Activated CD4-positive, alpha-beta memory T cell treated with anti-CD3 and anti-CD28 coated beads for 36 hours (primary cell): ENCODE measurements at places on chromosomes 7 and 10.

DNA sequence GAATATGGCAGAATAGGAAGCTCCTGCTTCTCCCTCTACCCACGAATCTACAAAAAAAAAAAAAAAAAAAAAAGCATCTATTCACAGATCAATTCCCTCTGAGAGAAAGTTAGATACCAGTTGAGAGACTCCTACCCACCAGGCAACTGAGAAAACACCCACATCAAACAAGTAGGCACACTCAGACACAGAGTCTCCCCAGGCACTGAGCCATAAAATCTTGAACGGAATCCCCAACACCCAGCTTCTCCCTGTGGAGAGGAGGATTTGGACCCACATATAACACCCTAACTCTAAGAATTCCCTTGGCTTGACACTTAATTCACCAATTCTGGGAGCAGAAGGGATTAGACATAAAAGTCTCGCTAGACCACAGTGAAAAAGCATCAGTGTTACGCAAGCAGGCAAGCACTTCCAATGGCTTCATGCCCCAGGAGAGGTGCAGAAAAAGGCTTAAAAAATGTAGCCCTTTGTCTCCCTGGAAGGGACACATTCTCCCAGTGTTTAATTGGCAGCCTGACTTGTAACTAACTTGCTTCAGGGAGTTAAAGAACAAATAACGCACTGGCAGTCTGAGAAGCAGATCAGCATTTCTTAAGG is 192.2 kb downstream of the ELAPOR2 start:
- H3K27ac ChIP-seq: no peak overlapping the region
- no peaks in the 10 kb centered on the region for H3K4me1 ChIP-seq
- peaks cover 4% of the 10 kb centered on the region for H3K36me3 ChIP-seq
- no peak for DNase-seq
- no peak overlapping the region for H3K4me3 ChIP-seq

DNA sequence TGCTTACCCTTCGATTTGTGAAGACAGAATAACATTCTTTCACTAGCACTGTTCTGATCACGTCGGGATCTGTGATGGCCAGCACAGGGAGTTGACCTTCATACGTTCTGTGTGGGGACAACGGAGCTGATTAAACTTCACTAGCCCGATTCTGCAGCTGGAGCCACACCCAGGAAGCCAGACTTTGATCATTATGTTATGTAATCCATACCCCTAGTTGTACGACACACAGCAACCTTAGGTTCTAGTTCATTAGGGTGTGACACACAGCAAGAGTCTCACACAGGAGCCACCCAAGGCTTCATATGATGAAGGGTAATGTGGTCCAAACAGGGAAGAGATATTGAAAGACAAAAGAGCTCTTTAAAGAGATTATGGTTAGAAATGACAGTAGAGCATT is 7.2 kb downstream of the CYP3A5 start:
- H3K27me3 ChIP-seq: no peaks in the 10 kb centered on the region
- H3K4me3 ChIP-seq: no peak overlapping the region
- H3K27ac ChIP-seq: no peak overlapping the region
- peaks cover 18% of the 10 kb centered on the region for H3K4me1 ChIP-seq
- peaks cover 5% of the 10 kb centered on the region for H3K36me3 ChIP-seq

- H3K4me3 ChIP-seq: no peak within 1 kb of the TSS
- peaks cover 44% of the 10 kb centered on the region for H3K36me3 ChIP-seq
- DNase-seq: no peak
- H3K27me3 ChIP-seq: no peaks in the 10 kb centered on the region
- H3K27ac ChIP-seq: no peak within 1 kb of the TSS
Observed at GRCh38 chr10:122845783-122846332, at the start of gene CUZD1. Gene CUZD1 (minus strand): TSS chr10:122845857. CDS start chr10:122845843, 14 bp downstream.

- H3K36me3 ChIP-seq: no peaks in the 10 kb centered on the region
- no peak overlapping the region for H3K27ac ChIP-seq
- no peak overlapping the region for H3K4me3 ChIP-seq
- no peak for DNase-seq
Observed at GRCh38 chr10:11138314-11139033, 120.8 kb downstream of the CELF2 start.

GRCh38 chr10:100483876-100484666 is 21.3 kb downstream of the WNT8B start:
- H3K36me3 ChIP-seq: peaks cover 15% of the 10 kb centered on the region
- DNase-seq: no peak
- H3K4me1 ChIP-seq: peaks cover 12% of the 10 kb centered on the region
- no peak overlapping the region for H3K4me3 ChIP-seq

GRCh38 chr7:158809596-158809995 is 19.7 kb downstream of the ESYT2 start:
- H3K27ac ChIP-seq: peak overlapping the region; percentile 83
- peaks cover 40% of the 10 kb centered on the region for H3K36me3 ChIP-seq
- DNase-seq: peak; percentile 54
- H3K4me3 ChIP-seq: peak overlapping the region; percentile 28

- H3K27ac ChIP-seq: peak overlapping the region; percentile 87
- peak overlapping the region; percentile 35 for H3K4me3 ChIP-seq
- no peaks in the 10 kb centered on the region for H3K27me3 ChIP-seq
Observed at GRCh38 chr10:124728071-124728829, 15.9 kb downstream of the FAM53B start.

- H3K27me3 ChIP-seq: no peaks in the 10 kb centered on the region
- H3K36me3 ChIP-seq: no peaks in the 10 kb centered on the region
- peak; percentile 1 for DNase-seq
Observed at GRCh38 chr10:110431659-110432058, 66.0 kb upstream of the DUSP5 start.

DNA sequence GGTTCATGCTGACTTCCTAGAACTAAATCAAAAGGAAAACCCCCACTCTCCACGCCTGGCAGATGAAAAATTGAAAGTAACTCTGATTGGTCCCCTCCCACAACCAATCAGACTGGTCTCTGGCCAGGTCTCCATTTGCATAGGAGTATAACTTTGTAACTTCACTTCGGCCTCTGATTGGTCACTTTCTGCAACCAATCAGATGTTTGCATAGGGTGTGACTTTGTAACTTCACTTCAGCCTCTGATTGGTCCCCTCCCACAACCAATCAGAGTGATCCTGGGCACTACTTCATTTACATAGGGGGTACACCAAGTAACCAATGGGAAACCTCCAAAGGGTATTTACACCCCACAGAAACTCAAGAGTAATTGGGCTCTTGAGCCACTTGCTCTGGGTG is 306.6 kb upstream of the PFKP start:
- no peak overlapping the region for H3K27ac ChIP-seq
- peaks cover 9% of the 10 kb centered on the region for H3K27me3 ChIP-seq
- no peak overlapping the region for H3K4me3 ChIP-seq
- no peak for DNase-seq
- no peaks in the 10 kb centered on the region for H3K36me3 ChIP-seq

GRCh38 chr7:130899071-130899560 is 165.1 kb upstream of the KLF14 start:
- DNase-seq: no peak
- peaks cover 6% of the 10 kb centered on the region for H3K27me3 ChIP-seq
- peak overlapping the region; percentile 7 for H3K4me3 ChIP-seq
- H3K4me1 ChIP-seq: peaks cover 99% of the 10 kb centered on the region
- peak overlapping the region; percentile 89 for H3K27ac ChIP-seq
- H3K36me3 ChIP-seq: peaks cover 96% of the 10 kb centered on the region

GRCh38 chr7:158684329-158684728 is 20.3 kb downstream of the NCAPG2 start:
- H3K27ac ChIP-seq: no peak overlapping the region
- H3K4me1 ChIP-seq: peaks cover 2% of the 10 kb centered on the region
- no peak overlapping the region for H3K4me3 ChIP-seq

DNA sequence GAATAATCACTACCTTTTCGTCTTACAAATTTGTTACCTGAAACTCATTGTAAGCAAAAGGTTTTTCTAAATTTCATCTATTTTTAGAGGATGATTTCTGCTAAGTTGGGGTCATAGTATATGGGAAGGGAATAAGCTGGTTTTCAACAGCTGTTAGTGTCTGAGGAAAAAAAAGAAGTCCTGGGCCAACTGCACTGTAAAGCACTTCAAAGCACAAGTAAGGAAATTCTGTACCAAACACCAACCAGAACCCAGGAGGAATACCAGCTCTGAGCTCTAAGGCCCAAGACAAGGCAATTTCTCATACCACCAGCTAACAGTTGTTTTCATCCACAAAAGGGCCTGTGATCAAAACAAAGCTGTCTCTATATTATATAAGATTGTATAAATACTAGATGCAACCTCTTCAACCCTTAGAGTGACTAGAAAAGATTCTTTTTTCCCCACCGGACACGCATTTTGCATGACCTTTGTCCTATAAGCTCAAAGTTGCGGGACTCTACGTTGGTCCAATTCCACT is 6.1 kb upstream of the MEOX2 start:
- peaks cover 8% of the 10 kb centered on the region for H3K27me3 ChIP-seq
- no peaks in the 10 kb centered on the region for H3K4me1 ChIP-seq
- H3K36me3 ChIP-seq: no peaks in the 10 kb centered on the region
- no peak for DNase-seq
- H3K27ac ChIP-seq: no peak overlapping the region

- H3K27ac ChIP-seq: no peak overlapping the region
- H3K4me3 ChIP-seq: no peak overlapping the region
Observed at GRCh38 chr7:152202056-152202455, 176.6 kb downstream of the GALNT11 start.

GRCh38 chr7:21364801-21365271 is 63.0 kb upstream of the SP4 start:
- no peak for DNase-seq
- peaks cover 3% of the 10 kb centered on the region for H3K27me3 ChIP-seq
- peaks cover 57% of the 10 kb centered on the region for H3K4me1 ChIP-seq
- H3K27ac ChIP-seq: peak overlapping the region; percentile 45
- H3K36me3 ChIP-seq: no peaks in the 10 kb centered on the region

- peaks cover 2% of the 10 kb centered on the region for H3K27me3 ChIP-seq
- no peak overlapping the region for H3K27ac ChIP-seq
- DNase-seq: no peak
- peaks cover 2% of the 10 kb centered on the region for H3K4me1 ChIP-seq
Observed at GRCh38 chr7:138962561-138963270, 18.5 kb downstream of the KIAA1549 start.

GRCh38 chr7:115634633-115635032 is 395.9 kb downstream of the TFEC start:
- no peaks in the 10 kb centered on the region for H3K4me1 ChIP-seq
- no peak for DNase-seq
- no peak overlapping the region for H3K27ac ChIP-seq
- peaks cover 1% of the 10 kb centered on the region for H3K27me3 ChIP-seq
- H3K4me3 ChIP-seq: no peak overlapping the region

GRCh38 chr10:30829901-30830300 is 200.3 kb upstream of the LYZL2 start:
- H3K4me3 ChIP-seq: no peak overlapping the region
- H3K4me1 ChIP-seq: no peaks in the 10 kb centered on the region
- no peak for DNase-seq
- H3K27ac ChIP-seq: no peak overlapping the region
- H3K27me3 ChIP-seq: no peaks in the 10 kb centered on the region
- H3K36me3 ChIP-seq: no peaks in the 10 kb centered on the region

DNA sequence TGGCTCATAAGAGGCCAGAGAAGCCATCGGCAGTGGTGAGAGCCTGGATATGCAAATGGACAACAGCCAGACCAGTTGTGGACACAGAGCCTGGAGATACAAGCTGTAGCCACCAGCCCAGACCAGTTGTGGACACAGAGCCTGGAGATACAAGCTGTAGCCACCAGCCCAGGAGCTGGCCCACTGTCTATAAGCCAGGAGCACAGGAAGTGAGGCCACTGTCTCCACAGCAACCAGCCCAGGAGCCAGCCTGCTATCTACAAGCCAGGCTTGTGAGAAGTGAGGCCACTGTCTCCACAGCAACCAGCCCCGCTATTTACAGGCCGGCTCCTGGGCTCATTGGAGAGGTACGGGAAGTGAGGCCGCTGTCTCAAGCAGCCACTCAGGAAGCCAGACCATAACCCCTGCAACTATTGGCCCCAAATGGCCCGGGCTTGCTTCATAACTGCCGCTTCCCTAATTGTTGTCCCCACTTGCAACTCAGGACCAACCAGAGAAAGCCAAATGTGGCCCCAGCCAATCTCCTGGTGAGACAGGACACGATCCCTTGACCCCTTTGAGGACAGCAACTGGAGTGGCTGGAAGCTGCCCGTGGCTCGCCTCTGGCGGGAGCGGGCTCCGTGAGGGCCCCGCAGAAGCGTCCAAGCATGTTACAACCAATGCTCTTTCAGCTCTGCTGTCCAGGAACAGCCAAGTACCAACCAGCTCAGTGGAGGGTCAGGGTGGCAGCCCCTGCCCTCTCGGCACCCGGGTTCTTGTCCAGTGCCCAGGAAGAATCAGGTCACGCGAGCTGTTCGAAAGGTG is 44.1 kb upstream of the CNPY1 start:
- no peak for DNase-seq
- no peak overlapping the region for H3K4me3 ChIP-seq
- H3K27me3 ChIP-seq: peaks cover 33% of the 10 kb centered on the region
- no peaks in the 10 kb centered on the region for H3K36me3 ChIP-seq
- H3K4me1 ChIP-seq: no peaks in the 10 kb centered on the region
- no peak overlapping the region for H3K27ac ChIP-seq

- no peaks in the 10 kb centered on the region for H3K36me3 ChIP-seq
- no peak overlapping the region for H3K4me3 ChIP-seq
- H3K4me1 ChIP-seq: no peaks in the 10 kb centered on the region
- H3K27ac ChIP-seq: no peak overlapping the region
Observed at GRCh38 chr10:44774676-44775401, 136.3 kb upstream of the TMEM72 start.

DNA sequence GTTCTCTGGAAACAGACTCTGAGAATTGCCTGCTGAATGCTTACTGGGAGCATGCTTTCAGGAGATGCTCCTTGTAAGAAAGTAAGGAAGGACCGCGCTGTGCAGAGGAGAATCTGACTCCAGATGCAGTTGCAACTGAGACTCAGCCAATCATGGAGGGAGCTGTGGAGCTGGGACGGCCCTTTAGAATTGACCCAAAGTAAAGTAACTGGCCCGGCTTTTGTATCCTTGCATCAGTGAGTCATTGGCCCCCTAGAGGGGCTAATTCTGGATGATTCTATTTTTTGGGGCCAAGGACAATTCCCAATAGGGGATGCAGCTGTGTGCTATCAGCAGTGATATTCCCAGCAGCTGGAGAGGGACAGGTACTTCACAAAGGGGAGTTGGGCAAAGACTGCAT is 170.4 kb downstream of the PTEN start:
- DNase-seq: no peak
- peaks cover 15% of the 10 kb centered on the region for H3K4me1 ChIP-seq
- H3K27me3 ChIP-seq: no peaks in the 10 kb centered on the region
- H3K27ac ChIP-seq: no peak overlapping the region

GRCh38 chr7:155309021-155309338 is 11.3 kb downstream of the INSIG1 start:
- no peaks in the 10 kb centered on the region for H3K27me3 ChIP-seq
- H3K36me3 ChIP-seq: peaks cover 49% of the 10 kb centered on the region
- H3K4me1 ChIP-seq: peaks cover 24% of the 10 kb centered on the region
- no peak for DNase-seq
- no peak overlapping the region for H3K27ac ChIP-seq
- H3K4me3 ChIP-seq: no peak overlapping the region
